ENCODE measurements at places on chromosomes 11 and 22.

- no peak for DNase-seq
Observed at GRCh38 chr11:114209343-114209742, 86.9 kb upstream of the NNMT start.

GRCh38 chr11:123116486-123116885, 54.5 kb upstream of the HSPA8 start:
- DNase-seq = no peak

DNA sequence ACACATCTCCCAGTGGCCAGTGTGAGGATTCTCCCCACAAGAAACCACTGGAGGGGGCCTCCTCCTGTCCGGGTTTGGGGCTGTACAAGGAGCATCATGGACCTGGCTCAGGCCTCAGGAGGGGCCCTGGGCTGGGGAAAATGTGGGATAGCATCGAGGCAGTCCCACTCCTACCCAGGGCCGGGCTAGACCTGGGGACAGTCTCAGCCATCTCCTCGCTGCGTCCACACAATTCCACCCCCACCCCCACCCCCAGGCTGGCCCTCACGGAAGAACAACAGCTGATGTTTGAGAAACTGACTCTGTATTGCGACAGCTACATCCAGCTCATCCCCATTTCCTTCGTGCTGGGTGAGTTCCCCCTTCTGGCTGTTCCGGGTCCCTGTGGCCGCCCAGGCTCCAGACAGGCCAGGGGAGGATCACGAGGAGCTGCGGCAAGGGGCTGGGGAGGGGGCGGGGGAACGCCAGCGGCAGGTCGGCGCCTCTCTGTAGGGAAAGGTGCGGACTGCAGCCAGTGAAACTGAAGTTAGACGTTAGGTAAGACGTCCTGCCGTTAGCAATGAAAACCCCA, 4.8 kb downstream of the BEST1 start:
- no peak for DNase-seq

DNA sequence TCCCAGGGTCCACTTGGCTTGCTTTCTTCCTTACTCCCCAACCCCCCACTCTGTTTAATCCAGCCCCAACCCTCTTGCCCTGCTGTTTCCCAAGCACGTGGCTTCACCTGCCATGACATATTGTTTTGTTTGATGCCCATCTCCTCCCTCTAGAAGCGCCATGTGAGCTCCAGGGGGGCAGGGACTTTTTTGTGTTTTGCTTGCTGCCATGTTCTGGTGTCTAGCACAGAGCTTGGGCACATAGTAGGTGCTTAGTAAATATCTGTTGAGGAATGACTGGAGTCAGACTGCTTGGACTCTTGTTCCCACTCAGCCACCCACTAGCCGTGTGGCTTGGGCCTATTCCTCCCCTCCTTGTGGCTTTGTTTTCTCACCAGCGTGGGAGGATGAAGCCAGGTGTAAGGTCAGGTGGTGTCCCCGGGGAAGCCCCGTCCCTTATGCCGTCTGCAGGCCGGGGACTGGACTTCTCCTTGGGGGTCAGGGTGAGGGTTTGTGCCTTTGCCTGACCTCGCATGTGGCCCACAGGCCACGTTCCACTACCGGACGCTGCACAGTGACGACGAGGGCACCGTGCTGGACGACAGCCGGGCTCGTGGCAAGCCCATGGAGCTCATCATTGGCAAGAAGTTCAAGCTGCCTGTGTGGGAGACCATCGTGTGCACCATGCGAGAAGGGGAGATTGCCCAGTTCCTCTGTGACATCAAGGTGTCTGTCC, 3.8 kb downstream of the AIP start:
- DNase-seq = no peak

- no peak for DNase-seq
Observed at GRCh38 chr11:72780296-72781062, 13.4 kb downstream of the STARD10 start.

- DNase-seq = no peak
Observed at GRCh38 chr11:13638422-13638821, 30.0 kb upstream of the FAR1 start.

DNA sequence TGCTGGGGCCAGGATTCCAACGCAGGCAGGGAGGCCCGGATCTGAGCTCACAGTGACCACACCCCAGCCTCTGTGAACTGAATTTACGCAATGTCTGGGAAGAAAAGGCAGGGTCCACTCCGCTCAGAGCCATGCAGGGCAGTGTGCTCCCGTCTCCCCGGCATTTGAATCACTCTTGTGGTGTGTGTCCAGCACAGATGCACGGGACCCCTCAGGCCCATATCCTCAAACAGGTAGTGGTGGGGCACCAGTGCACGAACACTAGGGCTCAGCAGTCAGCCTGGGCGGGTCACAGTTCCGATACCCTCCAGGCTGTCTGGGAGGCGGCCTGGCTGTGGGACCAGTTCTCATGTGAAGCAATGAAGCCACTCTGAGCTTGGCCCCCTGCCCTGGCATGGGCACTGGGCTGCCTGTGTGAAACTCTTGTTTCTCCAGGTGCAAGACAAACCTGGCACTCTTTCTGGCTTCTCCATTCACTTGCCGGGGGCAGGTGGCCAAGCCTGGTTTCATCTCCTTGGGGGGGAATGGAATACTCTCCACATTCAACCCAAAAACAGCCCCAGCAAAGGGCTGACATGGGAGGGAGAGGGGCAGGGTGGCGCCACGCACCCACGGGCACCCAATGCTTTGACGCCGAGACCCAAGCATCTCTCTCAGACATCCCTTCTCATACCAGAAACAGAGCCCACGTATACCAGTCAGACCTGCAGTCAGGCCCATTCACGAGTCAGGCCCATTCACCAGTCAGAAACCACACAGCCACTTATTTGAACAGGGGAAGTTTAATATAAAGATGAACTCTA, 14.3 kb downstream of the DHCR7 start:
- no peak for DNase-seq

DNA sequence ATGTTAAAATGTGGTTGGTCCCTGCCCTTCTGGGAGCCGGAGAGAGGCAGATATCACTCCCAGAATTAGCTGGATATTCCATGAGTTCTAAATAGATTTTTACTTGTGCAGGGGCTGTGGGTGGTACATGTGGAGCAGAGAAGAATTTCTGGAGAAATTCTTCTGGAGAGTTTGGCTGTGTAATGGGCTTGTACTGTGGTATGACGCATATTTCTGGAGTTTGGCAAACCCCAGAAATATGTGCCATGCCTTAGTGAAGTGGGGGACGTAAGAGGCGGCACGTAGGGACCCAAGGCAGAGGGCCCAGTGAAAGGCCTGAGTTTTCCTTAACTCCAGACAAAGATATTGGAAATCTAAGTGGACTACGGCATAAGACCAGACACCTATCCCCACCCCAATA, 51.3 kb upstream of the TBCEL start:
- DNase-seq = no peak

- no peak for DNase-seq
Observed at GRCh38 chr11:78841456-78842060, 266.9 kb upstream of the NARS2 start.

DNA sequence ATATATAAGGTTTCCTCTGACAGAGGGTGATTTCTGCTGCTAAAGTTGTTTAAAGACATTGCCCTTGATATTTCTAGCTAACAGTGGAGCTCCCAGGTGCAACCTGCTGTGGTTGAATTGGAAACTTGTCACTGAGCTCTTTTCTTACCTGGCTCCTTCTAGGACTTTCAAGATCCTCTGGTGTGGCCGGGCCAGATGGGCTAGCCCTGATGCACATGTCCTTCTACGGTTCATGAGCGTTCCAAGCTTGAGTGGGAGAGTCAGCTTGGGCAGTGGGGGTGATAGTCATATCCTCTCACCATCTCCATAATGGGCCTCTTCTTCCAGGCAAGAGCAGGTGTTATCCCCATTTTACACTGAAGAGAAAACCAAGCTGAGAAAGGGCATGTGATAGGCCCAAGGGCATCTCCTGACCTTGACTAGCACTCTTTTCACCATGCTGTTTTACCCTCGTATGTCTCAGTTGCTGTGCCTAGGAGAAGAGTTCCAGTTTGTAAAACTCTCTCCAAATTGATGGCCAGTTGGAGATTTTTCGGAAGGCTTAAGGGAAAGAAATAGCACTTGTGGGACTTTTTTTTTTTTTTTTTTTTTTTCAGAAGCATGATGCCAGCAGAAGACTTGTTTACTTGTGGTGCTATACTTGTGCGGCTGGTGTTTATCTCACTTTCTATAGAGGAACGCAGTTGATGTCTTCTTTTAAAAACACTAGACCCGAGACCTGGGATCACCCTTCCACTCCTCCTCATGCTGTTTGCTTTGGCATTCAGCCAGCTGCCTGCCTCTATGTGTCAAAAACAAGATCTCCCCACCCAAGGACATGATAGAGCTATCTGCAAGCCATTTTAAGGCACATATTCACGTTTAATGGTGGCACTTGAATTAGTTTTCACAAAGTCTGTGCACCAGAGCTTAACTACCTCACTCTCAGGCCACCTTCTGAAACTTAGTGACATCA, 32.6 kb downstream of the TEAD1 start:
- DNase-seq = no peak

- no peak for DNase-seq
Observed at GRCh38 chr22:35544827-35545226, 4.2 kb downstream of the RASD2 start.

GRCh38 chr11:127103586-127104388, 103.2 kb upstream of the KIRREL3 start:
- DNase-seq = no peak

DNA sequence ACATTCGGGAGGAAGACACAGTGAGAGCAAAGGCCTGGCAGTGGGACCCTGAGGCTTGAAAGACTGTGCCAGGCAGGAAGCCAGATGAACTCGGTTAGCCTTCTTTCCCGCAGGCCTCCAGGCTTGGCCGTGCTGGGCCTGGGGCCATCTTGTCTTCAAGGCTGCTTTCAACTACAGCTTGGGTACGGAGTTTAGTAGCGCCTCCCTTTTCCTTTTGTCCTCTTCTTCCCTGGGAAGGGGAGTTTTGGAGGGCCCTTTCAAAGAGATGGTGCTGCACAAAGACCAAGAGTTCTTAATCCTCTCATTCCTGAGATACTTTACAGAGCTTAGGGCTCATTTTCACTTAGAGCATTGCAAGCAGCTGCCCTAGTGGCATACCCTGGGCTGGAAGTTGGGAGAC, 87.5 kb downstream of the TP53I11 start:
- no peak for DNase-seq

DNA sequence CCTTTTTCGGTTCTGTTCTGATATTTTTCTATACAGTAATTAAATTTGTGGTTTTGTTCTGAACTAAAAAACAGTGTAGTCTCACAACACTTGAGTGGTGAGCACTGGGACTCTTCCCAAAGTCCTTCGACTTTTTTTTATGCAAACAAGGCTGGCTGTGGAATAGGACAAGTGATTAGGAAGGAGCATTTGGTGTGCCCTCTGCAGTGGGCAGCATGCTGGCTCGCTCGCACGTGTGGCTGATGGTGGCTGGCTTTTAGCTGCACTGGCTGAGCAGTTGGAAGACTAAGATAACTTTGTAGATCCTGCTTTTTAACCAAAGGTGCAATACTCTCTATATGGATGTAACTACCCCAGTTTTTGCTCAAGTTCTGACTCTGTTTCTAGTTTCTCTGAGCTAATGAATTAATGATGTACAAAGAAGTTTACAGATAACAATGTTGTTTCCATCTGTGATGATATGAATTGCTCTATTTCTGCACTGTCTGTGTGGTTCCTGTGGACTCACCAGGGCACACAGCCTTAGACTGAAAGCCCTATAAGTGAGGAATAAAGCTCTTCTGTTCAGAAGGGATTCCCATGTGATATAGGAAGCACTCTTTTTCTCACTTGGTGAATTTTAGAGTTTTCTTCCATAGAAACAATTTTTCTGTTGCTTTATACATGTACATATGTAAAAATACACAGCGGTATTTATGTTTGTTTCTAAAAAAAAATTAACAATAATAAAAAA, 143.1 kb upstream of the RASSF10 start:
- no peak for DNase-seq

GRCh38 chr11:134178032-134178674, 45.6 kb downstream of the NCAPD3 start:
- no peak for DNase-seq

- DNase-seq = no peak
Observed at GRCh38 chr11:60887556-60887955, 18.8 kb downstream of the PRPF19 start.

- no peak for DNase-seq
Observed at GRCh38 chr11:100647861-100648260, 39.2 kb upstream of the ARHGAP42 start.

- DNase-seq = no peak
Observed at GRCh38 chr11:873706-874105, 31.1 kb downstream of the TSPAN4 start.

- DNase-seq = no peak
Observed at GRCh38 chr22:48301421-48301820, 1526.3 kb downstream of the BRD1 start.

DNA sequence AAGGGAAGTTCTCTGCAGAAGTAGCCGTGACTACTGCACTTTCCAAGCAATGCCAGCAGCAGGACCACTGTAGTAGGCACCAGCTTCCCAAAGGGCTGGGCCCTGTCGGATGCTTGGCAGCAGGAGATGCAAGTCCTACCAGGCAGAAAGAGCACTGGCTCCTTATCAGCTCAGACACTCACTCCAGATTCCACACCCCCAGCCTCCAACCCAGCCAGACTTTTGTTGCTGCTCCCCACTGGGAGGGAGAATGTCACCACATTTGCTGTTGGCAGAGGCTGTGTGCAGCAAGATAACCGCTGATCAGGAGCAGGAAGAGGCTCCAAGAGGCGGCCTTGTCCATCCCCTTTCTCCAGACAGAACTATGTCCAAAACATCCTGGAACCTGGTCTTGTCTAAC, 118.7 kb downstream of the C11orf58 start:
- no peak for DNase-seq

DNA sequence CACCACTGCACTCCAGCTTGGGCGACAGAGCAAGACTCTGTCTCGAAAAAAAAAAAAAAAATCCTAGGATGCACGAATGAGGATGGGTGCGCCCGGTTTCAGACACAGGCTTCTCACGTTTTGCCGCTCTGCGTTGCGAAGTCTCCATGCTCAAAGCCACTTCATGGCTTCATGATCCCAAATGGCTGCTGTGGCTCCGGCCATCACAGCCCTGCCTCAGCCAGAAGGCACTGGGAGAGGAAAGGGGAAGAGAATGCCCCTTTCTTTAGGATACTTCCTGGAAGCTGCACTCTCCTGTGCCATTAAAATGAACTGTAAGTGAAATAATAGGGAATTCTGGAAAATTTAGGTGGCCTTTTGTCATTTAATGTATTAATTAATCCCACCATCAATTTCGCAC, 116.4 kb upstream of the ANO1 start:
- DNase-seq = no peak

DNA sequence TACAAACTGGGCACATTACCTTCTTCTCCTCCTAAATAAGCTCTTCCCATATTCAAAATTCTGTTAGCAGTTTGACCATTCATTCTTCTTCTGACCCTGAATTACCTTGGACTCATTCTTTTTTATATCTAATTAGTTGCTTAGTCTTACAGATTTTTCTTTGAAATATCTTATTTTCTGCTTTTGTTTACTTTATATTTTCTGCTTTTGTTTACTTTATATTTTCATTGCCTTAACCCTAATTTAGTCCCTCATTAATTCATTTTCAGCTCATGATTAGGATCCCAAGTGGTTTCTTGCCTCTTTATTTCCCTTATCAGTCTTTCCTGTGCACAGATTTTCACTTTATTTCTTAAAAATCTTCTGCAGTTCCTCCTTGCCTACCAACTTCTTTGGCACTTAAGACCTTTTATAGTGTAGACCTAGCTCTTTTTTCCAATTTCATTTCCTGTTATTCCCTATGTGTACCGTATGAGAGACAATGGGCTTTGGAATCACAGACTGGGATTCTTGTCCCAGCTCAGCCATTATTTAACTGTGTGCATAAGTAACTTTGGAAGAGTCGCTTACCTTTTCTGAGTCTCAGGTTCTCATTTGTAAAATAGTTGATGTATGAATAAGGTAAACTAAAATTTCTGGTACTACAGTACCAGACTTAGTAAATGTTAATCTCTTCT, 39.2 kb downstream of the SIK2 start:
- no peak for DNase-seq

All from T-helper 17 cell (primary cell).